ENCODE measurements at places on chromosomes 1 and 21.

DNA sequence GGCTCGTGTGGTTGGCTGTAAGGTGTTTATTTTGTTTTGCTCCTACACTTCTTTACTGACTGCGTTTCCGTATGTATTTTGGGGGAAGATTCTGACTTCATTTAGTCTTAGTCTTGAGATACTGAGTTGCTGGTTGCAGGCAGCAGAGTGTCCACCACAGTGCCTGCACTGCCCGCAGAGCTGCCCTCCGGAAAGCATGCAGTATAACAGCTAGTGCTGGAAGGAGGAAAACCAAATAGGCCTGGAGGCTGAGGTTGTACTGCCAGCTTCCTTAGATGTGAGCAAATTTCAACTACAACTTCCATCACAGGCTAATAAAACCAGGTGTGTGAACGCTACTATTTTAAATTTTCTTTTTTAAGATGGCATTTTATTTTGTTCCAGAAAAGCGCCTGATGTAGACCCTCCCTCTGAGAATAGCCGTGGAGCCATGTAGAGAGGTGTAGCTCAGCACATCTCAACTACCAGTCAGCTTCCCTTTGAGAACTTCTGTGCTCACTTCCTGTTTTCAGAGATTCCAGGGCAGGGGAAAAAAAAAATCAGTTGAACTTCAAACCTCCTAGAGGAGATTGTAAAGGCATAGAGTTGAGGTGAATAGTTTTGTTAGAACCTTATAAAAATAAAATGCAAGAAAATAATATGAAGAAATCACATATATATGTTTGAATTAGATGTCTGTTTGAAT is 17.6 kb downstream of the LMO4 start:
- DNase-seq = no peak

DNA sequence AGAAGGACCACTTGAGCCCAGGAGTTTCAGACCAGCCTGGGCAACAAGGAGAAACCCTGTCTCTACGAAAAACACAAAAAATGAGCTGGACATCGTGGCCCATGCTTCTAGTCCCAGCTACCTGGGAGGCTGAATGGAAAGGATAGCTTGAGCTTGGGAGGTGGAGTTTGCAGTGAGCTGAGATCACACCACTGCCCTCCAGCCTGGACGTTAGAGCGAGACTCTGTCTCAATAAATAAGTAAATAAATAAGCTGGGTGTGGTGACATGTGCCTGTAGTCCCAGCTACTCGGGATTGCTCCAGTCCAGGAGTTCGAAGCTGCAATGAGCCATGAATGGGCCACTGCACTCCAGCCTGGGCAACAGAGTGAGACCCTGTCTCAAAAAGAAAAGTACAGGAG is 3.6 kb downstream of the AKR1A1 start:
- DNase-seq = no peak

DNA sequence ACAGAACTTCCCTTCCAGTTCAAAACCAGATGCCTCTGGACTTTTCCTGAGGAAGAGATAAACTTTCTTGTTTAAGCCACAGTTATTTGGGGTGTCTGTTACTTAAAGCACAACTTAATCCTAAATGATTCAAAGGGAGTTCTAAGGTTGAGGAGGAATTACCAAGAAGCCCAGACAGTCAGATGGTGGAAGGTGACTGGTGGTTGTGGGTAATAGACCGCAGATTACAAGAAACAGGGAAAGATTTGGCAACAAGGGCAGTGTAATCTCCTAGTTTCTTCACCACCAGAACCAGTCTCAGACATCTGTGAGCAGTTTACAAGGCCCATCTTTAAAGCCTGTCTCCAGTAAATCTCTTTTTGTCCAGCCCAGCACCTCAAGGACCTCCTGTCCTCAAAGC is 130.1 kb upstream of the CTTNBP2NL start:
- no peak for DNase-seq

DNA sequence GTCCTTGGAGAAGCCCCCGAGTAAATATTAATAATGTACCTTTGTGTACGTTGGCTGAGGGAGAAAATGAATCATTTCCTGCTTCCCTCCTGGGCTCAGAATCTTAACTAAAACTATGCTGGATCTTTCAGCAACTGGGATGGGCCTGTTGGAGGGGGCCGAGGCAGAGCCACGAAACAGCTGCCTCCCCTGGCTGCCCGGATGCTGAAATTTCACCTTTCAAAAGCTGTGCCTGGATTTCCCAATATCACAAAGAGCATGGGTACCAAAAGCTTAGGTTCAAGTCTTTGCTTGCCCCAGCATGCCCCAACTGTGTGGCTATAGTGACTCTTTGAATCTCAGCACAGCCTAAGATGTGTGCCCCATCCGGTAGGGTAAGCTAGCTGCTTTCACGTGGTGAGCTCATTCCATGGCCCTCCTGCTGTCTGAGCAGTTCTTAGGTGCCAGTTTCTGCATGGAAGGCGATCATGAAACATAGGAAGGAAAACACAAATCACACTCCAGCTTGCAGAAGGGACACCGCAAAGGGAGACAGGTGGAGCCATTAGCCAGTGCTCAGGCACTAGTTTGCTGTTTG is 473.5 kb downstream of the PTPRU start:
- no peak for DNase-seq

DNA sequence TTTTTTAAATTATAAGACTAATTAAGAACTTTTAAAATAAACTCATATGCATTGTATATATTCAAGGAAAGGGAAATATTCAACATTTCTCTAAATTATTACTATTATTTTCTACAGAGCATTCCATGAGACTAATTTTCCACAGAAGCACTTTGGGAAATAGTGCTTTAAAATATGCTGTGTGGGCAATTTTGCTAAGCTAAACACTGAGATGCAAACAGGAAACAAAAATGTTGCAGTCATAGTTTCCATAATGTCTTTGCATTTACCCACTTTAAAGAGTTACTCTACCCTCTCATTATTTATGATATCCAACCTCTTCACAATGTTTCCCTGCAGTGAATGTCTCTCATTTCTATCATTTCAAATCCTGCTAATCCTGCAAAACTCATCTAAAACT is 269.6 kb upstream of the BEND5 start:
- DNase-seq = no peak

DNA sequence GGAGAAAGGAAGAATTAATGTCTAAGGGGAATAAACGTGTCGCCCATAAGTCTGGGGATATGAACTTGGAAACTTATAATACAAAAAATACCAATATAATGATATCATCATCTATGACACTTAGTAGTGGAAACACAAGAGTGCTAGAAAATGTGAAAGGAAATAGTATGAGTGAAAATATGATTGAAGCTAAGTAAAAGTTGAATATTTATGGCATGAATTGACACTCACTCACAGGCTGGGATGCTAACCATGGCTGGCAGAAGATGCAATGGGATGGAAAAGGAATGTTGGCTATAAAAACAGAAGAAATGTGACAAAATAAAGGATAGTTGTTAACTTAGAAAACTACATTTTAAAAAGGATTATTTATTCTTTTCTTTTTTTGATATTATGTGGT is 120.1 kb downstream of the XPR1 start:
- DNase-seq = no peak

DNA sequence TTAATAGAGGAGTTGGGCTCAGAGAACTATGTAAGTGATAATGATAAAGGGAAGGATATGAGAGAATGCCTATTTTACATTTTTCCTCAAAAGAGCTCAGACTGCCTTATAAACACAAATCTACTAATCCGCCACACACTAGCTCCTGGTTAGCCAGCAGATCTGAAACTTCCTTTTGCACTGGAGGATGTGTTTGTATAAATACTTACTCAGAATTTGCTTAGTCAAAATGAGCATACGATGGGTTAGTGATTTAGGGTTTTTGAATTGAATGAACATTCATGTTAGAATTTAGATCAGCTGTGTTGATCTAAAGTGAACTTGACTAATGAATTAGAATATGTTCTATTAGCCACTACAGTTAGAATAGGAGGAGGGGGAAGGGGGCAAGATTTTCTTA is 9.1 kb upstream of the IER5 start:
- no peak for DNase-seq

- DNase-seq = no peak
Measured at GRCh38 chr1:241413386-241413785, 56.4 kb upstream of the RGS7 start.

Measured in iPS DF 19.7 (cell line).